NCI-H187 treated with DMSO at 0.1 percent for 48 hours (cell line): ENCODE measurements at places on chromosomes 1 and 21.

DNA sequence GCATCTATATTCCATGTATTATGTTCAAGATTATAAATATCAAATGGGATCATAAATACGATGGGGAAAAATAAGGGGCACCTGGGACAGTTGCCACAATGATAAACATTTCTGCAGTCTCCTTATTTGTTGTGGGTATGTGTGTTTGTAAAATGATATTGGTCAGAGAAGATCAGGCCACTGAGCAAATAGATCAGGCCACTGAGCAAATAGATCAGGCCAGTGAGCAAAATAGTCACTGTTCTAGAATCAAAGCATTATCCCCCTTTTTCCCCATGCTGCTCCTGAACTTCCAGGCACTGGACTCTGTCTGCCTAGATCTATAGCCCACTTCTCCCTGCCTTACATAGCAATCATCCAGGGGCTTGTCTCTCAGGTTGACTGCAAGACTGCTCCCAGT is 599.8 kb upstream of the USP24 start:
- no peak for DNase-seq

DNA sequence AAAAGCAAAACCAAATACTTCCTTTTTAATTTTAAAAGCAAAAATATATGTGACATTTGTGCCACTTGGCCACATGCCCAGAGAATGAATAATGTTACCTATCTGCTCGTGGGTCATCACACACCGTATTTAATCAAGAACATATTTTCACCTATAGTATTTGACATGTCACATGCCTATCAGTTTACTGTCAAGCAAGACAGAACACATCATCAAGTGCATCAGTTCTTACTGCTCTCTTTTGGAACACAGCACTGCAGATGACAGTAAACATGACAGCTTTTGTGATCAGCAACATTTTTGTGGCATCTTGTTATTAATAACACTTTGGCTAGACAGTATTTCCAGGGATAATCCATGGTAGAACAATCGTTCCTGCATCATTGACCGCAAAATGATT is 134.4 kb downstream of the LRRC7 start:
- no peak for DNase-seq

GRCh38 chr1:199264911-199265310 is 626.1 kb downstream of the PTPRC start:
- no peak for DNase-seq

GRCh38 chr1:226026833-226027232 is 27.7 kb upstream of the SDE2 start:
- no peak for DNase-seq

- no peak for DNase-seq
Measured at GRCh38 chr1:6581561-6582305, 1.9 kb downstream of the ZBTB48 start.

- no peak for DNase-seq
Measured at GRCh38 chr1:212753749-212754148, 37.8 kb downstream of the NSL1 start.

DNA sequence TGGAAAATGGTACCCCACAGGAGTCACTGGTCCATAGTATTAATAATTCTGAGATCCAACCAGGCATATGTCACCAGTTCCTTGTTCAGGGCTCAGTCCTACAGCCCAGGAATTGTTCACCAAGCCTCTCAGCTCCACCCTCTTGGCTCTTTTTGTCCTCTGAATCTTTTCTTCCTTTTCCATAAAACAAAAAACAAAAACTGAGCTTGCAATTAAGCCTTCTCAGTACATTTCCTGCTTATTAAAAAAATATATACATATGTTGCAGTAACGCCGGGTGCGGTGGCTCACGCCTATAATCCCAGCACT is 23.4 kb upstream of the KIF1B start:
- DNase-seq: no peak

DNA sequence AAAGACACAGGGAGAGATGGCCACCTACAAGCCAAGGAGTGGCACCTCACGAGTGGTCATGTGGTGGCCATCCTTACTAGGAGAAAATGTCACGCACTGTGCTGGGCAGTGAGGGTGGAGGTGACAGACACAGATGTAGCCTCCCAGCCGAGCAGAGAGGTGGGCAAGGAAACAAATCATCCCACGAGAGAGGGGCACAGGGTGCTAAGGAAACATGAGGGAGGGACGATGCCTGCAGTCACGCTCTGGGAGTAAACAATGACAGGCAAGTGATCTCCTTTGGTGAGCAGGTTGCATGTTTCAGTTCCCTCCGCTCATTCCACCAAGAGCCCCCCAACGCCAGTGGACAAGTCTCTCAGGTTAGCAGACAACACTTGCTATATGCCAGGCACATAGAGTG is 65.8 kb downstream of the CD247 start:
- DNase-seq: no peak

DNA sequence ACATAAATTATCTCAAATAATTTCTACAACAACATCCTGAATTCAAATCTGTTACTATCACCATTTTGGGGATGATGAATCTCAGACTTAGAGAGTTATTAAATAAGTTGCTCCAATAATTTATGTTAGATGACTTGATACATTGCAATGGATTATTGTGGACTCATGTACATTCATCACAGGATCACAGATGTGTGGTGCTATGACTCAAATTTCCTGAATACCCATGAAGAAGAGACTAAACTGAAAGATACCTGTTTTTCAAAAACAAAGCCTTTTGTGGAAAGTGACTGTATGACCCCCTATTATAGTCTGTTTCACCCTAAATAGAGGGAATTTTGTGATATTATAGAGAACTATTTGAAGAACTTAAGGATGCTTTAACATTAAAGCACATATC is 315.0 kb downstream of the PLA2G4A start:
- DNase-seq: no peak

- DNase-seq: no peak
Measured at GRCh38 chr1:59767119-59767518, 47.6 kb upstream of the HOOK1 start.

GRCh38 chr1:162094271-162094670 is 24.8 kb downstream of the NOS1AP start:
- no peak for DNase-seq
